Endothelial cell of umbilical vein (primary cell): ENCODE measurements at places on chromosomes 3 and 15. TPM values are rescaled to one million over a fixed set of nuclear protein-coding genes. Genes with fewer than 3 reads are reported as not detected.

The STRIT1 gene
- total RNA-seq = not detected in 2 replicates

The GUCA1C gene
- not detected in 2 replicates for total RNA-seq

The SMCO1 gene
- total RNA-seq = not detected in 2 replicates

The ANKUB1 gene
- not detected in 2 replicates for total RNA-seq

The IQCF5 gene
- total RNA-seq = not detected in 2 replicates

The CD200R1 gene
- total RNA-seq = not detected in 2 replicates

The CCR9 gene
- total RNA-seq = not detected in 2 replicates

The TSEN2 gene
- total RNA-seq = 12.1 and 12.6 TPM in 2 replicates

The LIPH gene
- total RNA-seq = not detected in 2 replicates

The TMEM108 gene
- total RNA-seq = 0.42 and 1.1 TPM in 2 replicates

The OCA2 gene
- not detected in 2 replicates for total RNA-seq

The GCSAM gene
- not detected in 2 replicates for total RNA-seq

The GOLGA8N gene
- total RNA-seq = 4.5 and 4.8 TPM in 2 replicates

The GOLGA6L7 gene
- total RNA-seq = not detected in 2 replicates

The RNU5B-1 gene
- total RNA-seq = not detected in 2 replicates

The ADAMTS7 gene
- 56.4 and 64.7 TPM in 2 replicates for total RNA-seq

The KLHL40 gene
- not detected in 2 replicates for total RNA-seq

The SUSD5 gene
- 15.3 and 18.8 TPM in 2 replicates for total RNA-seq

The ATP13A5 gene
- not detected in 2 replicates for total RNA-seq

The ROPN1 gene
- not detected in 2 replicates for total RNA-seq

The CAND2 gene
- total RNA-seq = 11.0 and 12.4 TPM in 2 replicates

The ITIH4 gene
- 0.60 and 2.4 TPM in 2 replicates for total RNA-seq

The LRRC2 gene
- 0.39 and 0.73 TPM in 2 replicates for total RNA-seq

The FOXL2 gene
- total RNA-seq = 0.12 TPM in 1 of 2 replicates, not detected in the other

The GP5 gene
- total RNA-seq = 0.11 TPM in 1 of 2 replicates, not detected in the other

The AMIGO3 gene
- total RNA-seq = 0.21 TPM in 1 of 2 replicates, not detected in the other

The SEMA5B gene
- total RNA-seq = 0.07 and 0.44 TPM in 2 replicates

The SLC22A13 gene
- total RNA-seq = 0.44 and 0.53 TPM in 2 replicates

The MESP1 gene
- total RNA-seq = 1.0 and 1.7 TPM in 2 replicates

The TERC gene
- total RNA-seq = 6.1 and 10.0 TPM in 2 replicates

The TP63 gene
- total RNA-seq = not detected in 2 replicates

The SCAANT1 gene
- not detected in 2 replicates for total RNA-seq

The LRRIQ4 gene
- not detected in 2 replicates for total RNA-seq

The THRB gene
- 0.18 TPM in 1 of 2 replicates, not detected in the other for total RNA-seq

The PLCL2 gene
- 9.6 and 10.7 TPM in 2 replicates for total RNA-seq

The SNTN gene
- total RNA-seq = not detected in 2 replicates

The ACTC1 gene
- total RNA-seq = not detected in 2 replicates
